T-helper 17 cell (primary cell): ENCODE measurements at places on chromosomes 2 and 18.

- no peak for DNase-seq
These were observed 276.6 kb downstream of the RNF152 start for GRCh38 chr18:61616111-61616610.

DNA sequence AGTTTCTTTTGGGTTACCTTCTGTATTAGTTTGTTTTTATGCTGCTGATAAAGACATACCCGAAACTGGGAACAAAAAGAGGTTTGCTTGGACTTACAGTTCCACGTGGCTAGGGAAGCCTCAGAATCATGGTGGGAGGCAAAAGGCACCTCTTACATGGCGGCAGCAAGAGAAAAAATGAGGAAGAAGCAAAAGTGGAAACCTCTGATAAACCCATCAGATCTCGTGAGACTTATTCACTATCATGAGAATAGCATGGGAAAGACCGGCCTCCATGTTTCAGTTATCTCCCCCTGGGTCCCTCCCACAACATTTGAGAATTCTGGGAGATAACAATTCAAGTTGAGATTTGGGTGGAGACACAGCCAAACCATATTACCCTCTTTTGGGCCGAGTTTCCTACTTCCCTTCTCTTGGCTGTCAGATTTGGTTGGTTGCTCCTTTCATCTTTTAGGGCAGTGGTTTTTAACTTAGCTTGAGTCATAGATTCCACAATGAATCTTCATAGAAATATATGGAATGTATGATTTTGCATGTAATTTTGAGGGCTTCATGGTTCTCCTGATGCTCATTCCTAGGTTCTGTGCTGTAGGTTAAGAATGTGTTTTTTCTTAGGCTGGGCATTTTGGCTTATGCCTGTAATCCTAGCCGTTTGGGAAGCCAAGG, 44.2 kb downstream of the CEP192 start:
- no peak for DNase-seq

GRCh38 chr2:161138429-161138828, 21.8 kb upstream of the TANK start:
- no peak for DNase-seq

DNA sequence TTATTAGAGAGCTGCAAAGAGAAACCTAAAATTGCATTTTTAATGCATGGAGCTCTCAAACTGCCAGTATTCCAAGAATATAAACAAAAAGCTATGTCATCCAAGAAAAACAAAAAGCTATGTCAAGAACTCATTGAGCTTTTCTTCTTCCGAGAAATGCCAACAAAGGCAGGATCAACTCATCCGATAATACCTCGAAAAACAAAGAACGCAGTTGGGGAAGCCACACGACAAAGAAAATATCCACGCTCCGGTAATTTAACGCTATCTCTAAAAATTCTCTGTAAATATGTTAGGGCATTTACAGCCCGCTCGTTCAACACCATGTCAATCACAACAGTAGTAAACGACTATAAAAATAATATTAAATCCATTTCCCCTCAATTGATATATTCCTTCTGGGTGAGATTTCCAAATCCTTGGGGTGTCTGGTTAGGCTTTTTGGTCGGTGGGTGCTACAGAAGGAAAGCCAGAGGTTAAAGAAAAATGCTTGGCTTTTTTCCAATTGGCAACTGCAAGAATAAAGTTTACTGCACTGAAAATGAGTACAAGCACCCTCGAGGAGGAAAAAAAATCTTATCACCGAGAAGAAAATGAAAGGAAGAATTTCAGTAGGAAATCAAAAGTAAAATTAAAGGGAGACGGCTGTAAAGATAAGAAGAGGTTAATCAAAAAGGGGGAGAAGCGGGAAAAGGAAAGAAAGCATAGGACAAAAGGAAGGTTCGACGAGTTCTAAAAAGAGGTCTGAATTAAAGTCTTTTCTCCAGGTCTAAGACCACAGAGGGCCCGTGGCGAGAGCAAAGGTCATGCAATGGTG, 856 bp downstream of the TIA1 start:
- DNase-seq: no peak

DNA sequence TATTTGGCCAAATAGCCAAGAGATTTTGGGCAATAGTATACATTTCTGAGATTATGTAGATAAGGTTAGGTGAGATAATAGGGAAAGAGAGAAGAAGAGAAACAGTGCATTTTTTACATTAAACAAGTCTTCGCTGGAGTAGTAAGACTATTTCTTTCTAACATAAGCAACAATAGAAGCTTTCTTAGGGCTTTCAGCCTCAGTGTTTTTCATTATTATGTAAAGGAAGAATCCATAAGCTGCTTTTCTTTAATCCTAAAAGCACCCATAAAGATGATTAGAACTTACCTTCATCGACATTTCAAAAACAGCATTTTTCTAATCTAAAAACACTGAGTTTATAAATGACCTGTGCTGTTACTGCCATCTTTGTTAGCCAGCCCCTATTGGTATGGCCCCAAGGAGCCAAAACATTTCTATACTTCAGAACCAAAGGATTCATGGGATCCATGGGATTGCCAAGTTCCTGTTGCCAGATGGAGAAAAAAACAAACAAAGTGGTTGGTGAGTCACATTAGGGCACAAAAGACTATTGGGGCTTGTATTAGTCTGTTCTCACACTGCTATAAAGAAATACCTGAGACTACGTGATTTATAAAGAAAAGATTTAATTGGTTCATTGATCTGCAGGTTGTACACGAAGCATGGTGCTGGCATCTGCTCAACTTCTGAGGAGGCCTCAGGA, 88.2 kb downstream of the SCG2 start:
- DNase-seq: no peak

- no peak for DNase-seq
These were observed 364.7 kb downstream of the TXNL1 start for GRCh38 chr18:56273541-56274219.

DNA sequence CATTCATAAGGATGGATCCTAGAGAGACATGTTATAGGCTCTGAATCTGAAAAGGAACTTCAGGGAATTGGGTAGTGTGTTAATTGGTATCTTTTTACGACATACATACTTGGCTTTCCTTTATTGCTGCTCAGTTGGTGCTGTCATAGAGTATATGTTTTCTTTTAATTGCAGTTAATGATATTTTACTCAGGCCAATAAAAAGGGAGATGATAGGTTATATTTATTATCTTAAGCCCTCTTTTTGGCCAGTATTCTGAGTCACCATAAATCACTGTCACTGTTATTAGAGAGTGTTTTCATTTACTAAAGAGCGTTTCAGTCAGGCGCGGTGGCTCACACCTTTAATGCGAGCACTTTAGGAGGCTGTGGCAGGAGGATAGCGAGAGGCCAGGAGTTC, 47.6 kb downstream of the RALBP1 start:
- no peak for DNase-seq

GRCh38 chr2:100237770-100238169, 84.5 kb downstream of the LONRF2 start:
- DNase-seq: no peak

DNA sequence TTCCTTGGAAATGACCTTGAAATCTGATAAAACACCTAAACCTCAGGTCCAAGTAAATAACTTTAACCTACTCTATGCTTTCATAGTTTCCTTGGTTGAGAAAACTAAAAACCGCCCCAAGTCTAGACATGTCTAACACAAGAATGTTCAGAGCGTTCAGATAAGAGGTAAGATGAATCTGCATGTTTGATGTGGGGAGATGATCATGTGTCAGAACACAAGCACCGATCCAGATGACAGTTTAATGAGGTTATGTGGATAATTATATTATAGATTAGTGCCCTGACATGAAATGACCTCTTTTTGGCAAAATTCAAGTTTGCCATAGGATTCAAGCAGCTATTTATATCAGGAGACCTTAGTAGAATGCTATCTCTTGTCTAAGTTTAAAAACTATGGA, 729.8 kb upstream of the SOX11 start:
- no peak for DNase-seq

GRCh38 chr2:100299548-100299947, 22.8 kb downstream of the LONRF2 start:
- no peak for DNase-seq

- no peak for DNase-seq
These were observed 117.4 kb upstream of the NABP1 start for GRCh38 chr2:191560411-191560980.
